CD4-positive, alpha-beta T cell treated with Interleukin-6 at 100 ng/mL for 8 hours (primary cell): ENCODE measurements at places on chromosomes 11 and 22.

DNA sequence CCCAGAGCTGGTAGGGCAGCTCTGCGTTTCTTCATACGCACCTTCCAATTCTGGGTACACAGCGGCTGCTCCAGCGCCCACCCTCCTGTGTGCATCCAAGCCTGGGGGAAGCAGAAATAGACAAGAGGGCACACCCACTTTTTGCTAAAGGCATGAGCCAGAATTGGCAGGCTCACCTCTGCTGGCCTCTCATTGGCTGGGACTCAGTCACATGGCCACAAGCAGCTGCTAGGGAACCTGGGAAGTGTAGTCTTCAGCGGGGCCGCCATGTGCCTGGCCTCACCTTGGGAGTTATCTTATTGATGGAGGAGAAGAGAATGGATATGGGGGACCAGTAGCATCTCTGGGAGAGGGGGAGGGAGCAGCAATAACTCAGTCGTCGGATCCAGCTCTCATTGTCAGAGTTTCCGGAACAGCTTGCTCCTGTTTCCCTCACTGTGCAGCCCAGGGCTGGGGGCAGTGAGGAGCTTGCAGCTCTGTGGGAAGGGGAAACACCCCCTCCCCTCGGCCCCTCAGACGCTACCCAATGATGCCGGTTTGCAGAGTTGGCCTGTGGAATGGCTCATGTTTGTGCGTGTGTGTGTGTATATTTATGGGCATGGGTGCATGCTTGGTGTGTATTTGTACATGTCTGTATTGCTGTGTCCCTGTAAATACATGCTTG, 11.8 kb upstream of the MIEF1 start:
- DNase-seq: peak; percentile 76

- no peak for DNase-seq
Measured at GRCh38 chr11:9853929-9854552, 190.2 kb downstream of the SWAP70 start.

GRCh38 chr11:104369761-104370160, 205.8 kb upstream of the PDGFD start:
- DNase-seq: no peak

DNA sequence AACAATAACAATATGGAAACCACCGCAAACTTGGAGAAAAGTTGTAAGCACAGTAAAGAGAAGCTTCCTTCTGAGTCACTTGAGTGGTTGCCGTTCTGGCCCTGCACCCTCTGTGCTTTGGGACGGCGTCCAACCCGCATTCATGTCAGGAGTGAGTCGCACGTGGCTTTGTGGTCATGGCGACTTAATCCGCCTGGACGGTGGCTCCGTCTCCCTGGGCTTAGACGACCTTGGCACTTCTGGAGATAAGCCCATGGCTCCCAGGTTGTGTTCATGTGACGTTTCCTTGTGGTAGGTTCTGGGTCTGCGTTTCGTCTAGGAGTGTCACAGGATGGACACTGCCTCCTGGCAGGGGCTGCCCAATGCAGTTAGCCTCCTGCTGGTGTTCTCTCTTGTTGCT, 40.5 kb downstream of the TPCN2 start:
- DNase-seq: no peak

DNA sequence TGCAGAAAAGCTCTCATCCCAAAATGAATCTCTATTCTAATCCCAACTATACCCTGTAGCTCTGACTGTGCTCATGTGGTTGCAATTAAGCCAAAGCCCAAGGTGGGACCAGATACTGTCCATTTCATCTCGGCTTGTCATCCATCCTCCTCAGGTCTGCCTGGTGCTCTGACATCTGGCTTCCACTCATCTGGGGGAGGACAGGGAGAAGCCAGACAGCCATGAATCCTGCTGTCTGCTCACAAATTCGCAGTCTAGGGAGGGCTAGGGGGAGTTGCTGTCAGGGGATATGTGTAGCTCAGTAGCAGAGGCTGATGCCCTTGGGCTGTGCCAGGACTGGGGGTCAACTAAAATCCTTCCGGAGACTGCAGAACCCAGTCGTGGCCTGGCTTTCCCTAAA, 167.1 kb downstream of the ETS1 start:
- no peak for DNase-seq

- DNase-seq: no peak
Measured at GRCh38 chr11:129722529-129722928, 93.1 kb upstream of the TMEM45B start.

- DNase-seq: no peak
Measured at GRCh38 chr11:58127350-58127749, 2.0 kb upstream of the OR9I1 start.

- DNase-seq: peak; percentile 39
Measured at GRCh38 chr11:235609-235996, 539 bp downstream of the SIRT3 start.

DNA sequence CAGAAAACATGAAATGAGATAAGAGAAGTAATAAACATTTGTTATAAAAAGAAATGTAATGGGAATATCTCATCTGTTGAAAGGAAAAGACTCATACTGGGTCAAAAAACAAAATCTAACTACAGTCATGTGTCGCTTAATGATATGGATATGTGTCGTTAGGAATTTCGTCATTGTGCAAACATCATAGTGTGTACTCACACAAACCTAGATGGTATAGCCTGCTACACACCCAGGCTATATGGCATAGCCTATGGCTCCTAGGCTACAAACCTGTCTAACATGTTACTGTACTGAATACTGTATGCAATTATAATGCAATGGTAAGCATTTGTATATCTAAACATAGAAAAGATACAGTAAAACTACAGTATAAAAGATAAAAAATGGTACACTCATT, 89.8 kb upstream of the ZC3H12C start:
- DNase-seq: no peak

DNA sequence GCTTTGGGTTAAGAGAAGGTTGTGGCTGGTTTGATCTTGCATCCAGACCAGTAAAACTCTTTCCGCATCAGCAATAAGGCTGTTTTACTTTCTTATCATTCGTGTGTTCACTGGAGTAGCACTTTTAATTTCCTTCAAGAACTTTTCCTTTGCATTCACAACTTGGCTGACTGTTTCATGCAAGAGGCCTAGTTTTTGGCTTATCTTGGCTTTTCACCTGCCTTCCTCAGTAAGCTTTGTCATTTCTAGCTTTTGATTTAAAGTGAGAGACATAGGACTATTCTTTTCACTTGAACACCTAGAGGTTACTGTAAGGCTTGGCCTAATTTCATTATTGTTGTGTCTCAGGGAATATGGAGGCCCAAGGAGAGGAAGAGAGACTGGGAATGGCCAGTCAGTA, 144.5 kb downstream of the UVRAG start:
- no peak for DNase-seq

DNA sequence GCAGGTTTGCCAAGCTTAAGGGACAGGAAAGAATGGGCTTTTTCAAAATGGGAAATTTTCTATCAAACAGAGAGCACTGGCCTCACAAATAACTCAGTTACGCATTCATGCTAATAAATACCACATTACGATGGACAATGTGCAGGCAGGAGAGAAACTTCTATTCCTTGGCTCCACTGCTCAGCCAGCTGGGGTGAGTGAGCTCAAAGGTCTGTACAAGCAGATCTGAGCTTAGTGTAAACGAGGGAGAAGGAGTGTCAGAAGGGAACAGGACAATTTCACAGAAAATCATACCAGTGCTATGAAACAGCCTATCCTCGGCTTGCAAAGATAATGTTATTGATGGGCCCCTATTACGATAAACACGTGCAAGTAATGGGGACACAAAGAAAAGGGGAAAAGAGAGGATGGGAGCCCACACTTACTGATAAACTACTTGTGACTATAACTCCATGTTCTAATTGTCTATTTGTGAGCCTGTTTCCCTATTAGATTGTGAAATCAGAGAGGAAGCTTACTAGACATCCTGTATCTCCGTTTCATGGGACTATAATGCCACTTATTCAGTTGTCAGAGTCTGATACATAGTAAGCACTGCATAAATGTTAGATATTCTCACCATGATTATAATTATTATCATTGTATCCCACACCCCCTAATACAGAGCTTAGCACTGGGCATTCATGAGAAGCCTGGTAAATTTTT, 46.3 kb downstream of the AMOTL1 start:
- no peak for DNase-seq

DNA sequence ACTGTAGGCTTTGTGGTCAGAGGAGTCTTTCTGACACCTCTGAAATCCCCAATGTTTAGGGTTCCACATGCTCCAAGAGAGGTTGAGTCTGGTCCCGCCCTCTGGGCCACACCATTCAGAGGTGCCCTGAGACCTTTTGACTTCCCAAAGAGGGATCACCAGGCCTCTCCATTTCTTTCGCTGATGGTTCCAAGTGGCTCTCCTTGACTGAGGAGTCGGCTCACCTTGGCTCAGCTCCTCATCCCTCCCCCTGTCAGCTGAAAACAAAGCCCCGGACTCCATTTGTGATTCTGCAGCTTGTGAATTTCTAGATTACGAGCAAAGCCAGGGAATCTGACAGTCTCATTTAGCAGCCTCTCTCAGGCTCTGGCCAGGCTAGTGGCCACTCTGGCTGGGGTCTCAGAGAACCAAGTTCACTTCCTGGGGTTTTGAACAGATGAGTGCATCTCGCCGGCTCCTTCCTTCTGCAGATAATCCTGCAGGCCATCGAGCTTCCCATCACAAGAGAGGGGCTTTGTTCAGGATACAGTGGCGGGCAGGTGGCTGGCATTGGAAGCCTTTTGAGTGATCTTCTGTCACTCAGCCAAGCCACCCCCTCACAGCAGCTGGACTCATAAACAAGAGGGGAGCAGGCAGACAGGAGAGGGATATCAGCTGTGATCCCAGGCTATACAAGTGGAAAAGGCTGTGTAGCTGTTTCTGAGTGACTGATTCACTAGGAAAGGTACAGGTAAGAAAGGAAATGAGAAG, 102.9 kb downstream of the TRIM29 start:
- DNase-seq: no peak

- peak; percentile 44 for DNase-seq
Measured at GRCh38 chr22:49827853-49828598, at the start of gene BRD1. Gene BRD1 (minus strand): TSS chr22:49827873. CDS start chr22:49824317, 3,556 bp downstream.

DNA sequence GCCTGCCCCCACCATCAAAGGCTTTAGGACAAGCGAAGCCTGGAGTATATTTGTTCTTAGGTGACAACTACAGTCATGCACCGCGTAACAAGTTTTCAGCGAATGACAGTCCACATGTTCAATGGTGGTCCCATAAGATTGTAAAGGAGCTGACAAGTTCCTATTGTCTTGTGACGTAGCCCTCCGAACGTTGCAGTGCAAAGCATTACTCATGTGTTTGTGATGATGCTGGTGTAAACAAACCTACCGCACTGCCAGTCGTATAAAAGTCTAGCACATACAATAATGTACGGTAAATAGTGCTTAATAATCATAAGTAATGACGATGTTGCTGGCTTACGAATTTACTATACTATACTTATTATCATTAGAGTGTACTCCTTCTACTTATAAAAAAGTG, 41.3 kb downstream of the ADAMTS15 start:
- no peak for DNase-seq

DNA sequence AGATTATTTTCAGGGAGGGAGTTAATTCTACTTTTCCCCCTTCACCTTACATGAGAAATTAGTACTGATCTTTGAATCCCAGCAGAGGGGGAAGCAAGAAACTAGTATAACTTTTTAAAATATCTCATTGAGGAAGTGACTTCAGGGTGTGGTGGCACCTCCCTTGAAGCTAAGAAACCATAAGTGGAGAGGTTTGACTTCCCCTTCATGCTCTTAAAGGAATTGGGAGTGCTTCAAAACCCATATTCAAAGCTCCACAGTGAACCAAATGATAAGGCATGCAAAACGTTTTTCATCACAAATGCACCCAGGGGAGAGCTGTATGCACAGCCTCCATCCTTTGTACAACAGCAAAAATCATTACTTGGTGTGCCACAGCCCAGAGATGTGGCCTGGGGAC, 540 bp downstream of the MS4A14 start:
- no peak for DNase-seq

DNA sequence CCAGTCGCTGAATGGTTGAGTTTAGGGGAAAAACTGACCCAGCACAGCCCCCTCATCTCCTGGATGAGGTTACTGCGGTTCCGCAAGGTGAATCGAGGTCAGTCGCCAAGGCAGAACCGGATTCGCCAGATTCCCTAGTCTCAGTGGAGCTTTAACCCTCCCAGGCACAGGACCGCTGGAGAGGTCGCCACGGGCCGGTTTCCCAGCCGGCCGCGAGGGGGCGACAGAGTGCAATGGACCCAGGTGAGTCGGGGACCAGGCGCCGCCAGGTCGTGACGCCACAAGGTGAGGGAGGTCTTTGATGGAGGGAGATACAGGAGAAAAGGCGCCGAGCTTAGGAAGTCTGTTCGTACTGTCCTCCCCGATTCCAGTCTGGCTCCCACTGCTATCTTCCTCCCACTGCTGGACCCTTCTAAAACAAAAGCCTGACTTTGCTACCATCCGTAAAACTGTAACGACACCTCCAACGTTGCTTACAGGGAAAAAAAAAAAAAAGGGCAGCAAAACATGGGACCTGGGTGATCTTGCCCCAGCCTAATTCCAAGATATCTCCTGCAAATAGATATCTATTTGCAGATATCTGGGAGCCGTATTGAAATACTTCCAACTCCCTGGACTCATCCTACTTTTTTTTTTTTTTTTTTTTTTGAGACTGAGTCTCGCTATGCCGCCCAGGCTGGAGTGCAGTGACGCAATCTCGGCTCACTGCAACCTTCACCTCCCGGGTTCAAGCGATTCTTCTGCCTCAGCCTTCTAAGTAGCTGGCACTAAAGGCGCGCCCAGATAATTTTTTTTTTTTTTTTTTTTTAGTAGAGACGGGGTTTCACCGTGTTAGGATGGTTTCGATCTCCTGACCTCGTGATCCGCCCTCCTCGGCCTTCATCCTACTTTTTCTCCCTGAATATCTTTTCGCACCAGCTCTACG, 1.4 kb upstream of the GGA1 start:
- peak; percentile 89 for DNase-seq

DNA sequence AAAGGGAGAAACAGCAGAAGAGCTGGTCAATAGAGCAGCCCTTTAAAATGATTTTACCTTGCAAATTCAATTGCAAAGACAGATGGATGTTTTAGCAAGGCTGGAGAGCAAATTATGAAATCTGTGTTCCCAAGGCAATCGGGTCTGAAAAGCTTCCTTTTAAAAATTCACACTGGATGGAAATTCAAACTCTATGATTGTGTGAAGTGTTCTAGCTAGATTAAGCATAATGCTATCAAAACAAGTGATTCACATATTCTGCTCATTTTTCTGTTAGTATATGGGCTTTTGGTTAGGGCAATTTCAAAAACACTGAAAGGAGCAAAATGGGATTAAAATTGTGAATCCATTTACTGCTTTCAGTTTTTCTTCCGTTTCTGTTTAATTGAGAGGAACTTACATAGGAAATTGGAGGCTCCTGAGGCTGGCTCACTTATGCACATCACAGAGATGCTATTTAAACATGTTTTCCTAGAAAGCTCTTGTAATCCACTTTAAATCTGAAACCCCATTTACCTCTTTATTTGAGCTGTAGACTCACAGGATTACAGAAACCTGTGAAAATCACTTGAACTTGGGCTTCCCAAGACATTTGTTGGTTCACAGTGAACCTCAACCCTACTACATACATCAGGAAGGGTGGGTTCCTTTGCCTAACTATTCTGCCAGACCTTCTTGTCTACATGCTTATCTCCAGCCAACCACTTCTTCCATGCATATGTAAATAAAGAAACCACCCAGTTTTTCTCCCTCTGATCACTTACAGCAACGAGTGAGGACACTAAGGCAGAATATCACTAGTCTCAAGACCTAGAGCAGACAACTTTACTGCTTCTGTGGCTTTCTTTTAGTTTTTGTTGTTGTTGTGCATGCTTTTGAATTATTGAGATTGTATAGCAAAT, 201.9 kb upstream of the PITPNB start:
- no peak for DNase-seq

GRCh38 chr11:2452321-2453012, 7.7 kb downstream of the KCNQ1 start:
- no peak for DNase-seq
